ENCODE measurements at places on chromosomes 4 and X.

- no peak for DNase-seq
Observed at GRCh38 chr4:95838192-95838591, 1.7 kb upstream of the PDHA2 start.

DNA sequence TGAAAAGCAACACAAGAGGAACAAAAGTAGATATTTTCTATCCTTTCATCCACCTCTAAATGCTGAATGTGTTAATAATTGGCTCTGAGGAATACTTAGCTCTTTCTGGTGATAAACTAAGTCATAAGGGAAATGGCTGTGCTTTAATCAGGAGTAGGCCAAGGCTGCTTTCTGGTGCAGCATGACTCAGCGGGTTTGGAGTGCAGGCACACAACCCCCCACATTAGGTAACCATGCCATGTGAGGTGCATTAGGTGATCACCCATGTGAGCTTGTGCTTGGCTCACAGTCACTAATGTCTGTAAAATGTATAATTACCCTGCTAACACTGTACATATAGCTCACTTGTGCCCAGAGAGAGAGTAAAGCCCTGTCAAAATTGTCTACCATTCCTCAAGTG, 57.2 kb downstream of the USP38 start:
- no peak for DNase-seq

- DNase-seq = no peak
Observed at GRCh38 chrX:15465347-15465746, 27.8 kb downstream of the PIR start.

GRCh38 chrX:7711167-7711566, 131.8 kb upstream of the VCX start:
- no peak for DNase-seq

DNA sequence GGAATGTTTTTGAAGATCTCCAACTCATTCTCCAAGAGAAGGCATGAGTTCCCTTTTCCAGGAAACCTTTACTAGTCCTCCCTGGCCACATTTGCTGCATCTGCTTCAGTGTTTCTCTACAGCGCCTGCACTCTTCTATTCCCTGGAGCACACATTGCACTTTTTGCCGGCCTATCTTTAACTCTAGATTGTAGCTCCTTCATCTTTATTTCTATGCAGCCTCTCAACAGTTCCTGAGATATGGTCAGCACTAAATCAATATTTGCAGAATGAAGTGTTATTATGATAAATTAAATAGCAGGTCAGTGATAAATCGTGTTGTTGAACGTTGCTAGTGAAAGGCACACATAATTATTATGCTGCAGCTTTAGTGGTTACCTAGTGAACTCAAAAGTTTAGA, 88.3 kb downstream of the VCX3A start:
- no peak for DNase-seq

DNA sequence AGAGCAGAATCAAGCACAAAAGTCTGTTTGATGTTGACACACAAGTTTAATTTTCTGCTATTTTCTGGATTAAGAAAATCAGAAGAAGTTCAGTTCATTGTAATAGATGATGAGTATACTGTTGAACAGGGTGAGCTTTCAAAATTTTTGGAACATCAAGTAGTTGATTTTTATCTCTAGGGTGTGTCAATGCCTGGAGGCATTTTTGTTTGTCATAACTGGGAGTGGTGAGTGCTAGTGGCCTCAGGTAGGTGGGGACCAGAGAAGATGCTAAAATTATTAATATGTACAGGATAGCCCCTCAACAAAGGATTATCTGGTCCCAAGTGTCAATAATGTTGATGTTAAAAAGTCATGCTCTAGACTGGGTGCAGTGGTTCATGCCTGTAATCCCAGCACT, 279.7 kb upstream of the GNPDA2 start:
- no peak for DNase-seq
